ENCODE measurements at places on chromosomes 6 and 20.
A peak's percentile ranks its signal among the peaks of the same experiment; 100 is the strongest.

DNA sequence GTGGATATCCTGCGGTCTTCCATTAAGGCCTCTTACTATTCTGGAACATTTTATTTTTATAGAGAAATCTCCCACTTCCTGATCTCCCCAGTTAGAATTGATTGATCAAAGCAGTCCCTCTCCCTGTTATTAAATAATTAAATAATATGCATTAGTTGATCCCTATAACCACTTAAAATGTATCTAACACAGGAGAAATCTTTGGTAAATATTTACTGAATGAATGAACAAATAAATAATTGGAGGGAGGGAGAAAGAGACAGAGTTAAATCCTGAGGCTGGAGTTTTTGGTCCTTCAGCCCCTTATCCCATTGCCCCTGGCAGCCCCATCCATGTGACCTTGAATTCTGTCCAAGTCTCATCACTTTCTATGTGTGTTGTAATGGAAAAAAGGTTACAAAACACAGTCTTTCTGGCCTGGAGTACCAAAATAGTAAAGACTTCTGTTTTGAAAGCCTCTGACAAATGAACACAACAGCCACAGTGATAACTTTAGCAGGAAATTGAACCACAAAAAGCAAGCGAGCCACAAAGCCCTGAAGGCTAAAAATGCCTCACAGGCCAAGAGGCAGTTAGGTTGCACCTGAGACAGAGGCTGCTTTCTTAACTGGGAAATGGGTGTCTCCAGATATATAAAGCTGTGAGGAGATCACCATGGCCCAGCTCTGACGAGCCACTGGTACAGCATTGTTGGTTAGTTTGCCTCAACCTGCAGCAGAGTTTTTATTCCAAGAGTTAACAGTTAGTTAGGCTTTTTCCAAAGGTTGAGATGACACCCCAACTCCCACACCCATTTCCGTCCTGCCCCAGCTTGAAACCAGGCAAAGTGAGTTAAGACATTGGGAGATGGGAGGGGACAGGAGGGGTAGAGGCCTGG lies 11.3 kb downstream of the NT5E start:
- no peak for DNase-seq

- no peak for DNase-seq
Observed at GRCh38 chr6:75450903-75451302, 42.7 kb downstream of the FILIP1 start.

DNA sequence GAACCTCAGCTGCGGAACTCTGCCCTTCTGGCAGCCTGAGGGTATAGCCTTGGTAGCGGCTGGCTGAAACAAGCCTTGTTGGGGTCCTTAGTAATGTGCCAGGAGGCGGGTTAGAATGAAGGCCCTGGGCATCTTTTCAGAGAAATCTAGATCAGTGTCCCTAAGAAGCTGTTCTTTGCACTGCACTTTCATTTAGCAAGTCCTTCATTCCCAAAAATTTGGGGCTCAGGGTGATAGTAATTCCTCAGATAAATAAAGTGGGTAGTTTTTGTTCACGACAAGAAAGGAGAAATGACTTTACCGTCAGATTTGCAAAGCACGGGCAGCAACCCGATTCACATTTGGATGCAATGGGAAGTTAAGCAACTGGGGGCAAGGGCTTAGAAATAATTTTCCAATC lies 3.2 kb downstream of the INSM1 start:
- peak; percentile 34 for DNase-seq

GRCh38 chr20:57027777-57028176 lies 238.7 kb downstream of the BMP7 start:
- no peak for DNase-seq

GRCh38 chr6:73826571-73826970 lies 130.6 kb downstream of the CD109 start:
- DNase-seq, result no peak

DNA sequence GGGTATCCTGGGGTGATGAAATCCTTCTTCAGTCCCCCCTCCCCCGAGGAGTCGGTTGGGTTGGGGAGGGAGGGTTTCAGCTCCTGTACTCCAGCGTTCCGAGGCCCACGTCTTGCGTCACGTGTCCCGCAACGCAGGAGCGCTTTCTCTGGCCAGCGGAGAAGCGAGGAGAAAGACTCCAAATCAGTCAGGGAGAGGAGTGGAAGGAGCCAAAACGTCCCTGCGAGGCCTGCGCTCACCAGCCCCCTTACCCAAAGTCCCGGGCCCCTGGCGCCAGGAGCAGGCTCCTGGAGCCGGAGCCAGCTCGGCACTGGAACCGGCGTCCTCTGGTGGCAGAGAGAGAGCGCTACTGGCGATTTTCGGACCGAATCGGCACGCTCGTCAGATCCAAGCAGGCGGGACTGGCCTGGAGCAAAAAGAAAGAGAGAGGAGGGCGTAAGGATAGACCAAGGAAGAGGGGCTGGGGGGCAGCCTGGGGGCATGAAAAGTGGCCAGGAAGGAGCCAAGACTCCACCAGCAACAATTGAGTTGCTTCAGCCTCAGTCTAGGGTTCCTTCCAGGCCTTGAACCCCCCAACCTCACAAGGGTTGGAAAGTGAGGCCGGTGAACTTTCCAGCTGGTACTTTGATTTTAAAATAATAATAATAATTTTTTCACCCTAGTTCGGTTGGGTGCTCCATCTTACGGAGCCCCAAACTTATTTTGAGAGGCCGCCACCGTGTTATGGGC lies at the start of gene GNAS:
Gene GNAS, plus strand, starts transcription at position 174 of the 729 bp plus-strand sequence.
- DNase-seq, result no peak

DNA sequence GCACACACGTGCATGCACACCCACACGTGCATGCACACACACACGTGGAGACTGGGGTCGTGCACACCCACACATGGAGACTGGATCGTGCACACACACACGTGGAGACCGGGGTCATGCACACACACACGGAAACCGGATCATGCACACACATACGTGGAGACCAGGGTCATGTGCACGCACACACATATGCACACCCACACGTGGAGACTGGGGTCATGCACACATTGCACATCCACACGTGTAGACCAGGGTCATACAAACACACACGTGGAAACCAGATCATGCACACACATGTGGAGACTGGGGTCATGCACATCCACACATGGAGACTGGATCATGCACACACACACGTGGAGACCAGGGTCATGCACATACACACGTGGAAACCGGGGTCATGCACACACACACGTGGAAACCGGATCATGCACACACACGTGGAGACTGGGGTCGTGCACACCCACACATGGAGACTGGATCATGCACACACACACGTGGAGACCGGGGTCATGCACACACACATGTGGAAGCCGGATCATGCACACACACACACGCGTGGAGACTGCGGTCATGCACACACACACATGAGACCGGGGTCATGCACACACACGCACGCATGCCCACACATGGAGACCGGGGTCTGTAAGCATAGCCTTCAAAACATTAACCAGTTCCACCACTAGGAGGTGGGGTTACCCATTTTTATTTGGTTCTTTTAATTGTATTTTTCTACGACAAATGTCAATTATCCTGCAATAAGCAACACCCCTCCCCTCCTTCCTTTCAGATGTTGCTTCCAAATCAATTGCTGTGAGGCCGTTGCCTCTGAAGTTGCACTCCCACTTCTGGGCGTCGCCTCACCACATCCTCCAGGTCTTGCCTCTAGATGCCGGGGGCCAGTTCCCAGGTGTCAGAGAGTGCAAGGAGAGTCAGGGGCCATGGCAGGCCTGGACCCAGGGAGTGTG lies 95.8 kb downstream of the TMEM242 start:
- DNase-seq, result no peak

- no peak for DNase-seq
Observed at GRCh38 chr6:38088010-38088409, 268.5 kb downstream of the ZFAND3 start.

GRCh38 chr20:11906626-11907480 lies 10.8 kb upstream of the BTBD3 start:
- no peak for DNase-seq

DNA sequence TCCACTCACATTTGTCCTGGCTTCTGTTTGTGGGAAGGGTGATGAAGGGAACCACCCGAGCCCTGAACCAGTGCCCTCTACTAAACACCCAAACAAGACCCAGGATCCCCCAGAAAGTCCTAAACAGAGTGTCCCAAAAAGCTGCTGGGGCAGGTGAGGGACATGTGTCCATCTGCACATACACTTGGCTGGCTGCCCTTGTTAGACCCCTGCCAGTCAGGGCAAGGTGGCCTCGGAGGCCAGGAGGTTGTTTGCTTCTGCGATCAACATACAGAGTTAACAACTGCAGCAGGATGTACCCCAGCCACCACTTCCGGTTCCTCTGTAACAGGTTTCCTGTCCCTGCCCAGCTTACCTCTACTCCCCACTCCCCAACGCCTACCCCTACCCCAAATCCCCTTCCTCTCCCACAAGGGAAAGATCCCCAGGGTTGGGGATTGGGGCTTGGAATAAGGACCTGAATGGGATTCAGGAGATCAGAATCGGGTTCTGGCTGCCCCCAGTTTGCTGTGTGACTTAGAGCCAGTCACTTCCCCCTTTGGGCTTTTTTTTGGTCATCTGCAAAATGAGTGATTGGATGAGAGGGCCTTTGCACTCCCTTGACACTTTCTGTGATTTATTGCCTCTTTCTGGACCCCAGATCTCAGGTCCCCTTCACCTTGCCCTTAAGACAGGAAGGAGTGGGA lies 13.9 kb downstream of the DEF6 start:
- DNase-seq, result no peak

DNA sequence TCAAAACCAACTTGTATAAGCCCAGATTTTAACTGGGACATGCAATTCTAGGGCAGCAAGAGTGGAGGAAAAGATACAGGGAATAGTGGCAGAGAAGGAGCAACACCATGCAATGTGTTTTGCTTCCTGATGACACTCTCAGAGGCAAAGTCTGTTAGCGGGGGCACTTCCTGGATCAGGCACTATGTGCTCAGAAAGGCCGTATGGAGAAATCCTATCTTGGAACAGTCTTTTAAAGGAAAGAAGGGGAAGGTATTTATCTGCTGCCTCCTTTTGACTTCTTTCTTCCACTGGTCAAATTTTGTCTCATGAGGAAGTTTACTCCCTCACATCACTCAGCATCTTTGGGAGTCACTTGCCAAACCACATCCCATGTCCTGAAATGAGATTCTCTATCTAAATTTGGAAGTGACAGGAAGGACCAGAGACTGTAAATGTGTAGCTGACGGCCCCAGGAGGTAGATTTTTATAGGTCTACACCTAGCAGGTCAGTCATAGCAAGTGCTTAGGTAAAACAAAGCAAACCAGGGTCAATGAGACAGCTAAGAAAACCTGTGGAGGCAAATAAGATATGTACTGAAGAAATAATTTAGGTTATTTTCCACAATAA lies 91.7 kb upstream of the ELOVL5 start:
- no peak for DNase-seq
